H54 (cell line): ENCODE measurements at places on chromosomes 7 and 10.
A peak's percentile ranks its signal among the peaks of the same experiment; 100 is the strongest.

- DNase-seq, result no peak
Measured at GRCh38 chr10:93711891-93712290, 9.5 kb upstream of the FRA10AC1 start.

DNA sequence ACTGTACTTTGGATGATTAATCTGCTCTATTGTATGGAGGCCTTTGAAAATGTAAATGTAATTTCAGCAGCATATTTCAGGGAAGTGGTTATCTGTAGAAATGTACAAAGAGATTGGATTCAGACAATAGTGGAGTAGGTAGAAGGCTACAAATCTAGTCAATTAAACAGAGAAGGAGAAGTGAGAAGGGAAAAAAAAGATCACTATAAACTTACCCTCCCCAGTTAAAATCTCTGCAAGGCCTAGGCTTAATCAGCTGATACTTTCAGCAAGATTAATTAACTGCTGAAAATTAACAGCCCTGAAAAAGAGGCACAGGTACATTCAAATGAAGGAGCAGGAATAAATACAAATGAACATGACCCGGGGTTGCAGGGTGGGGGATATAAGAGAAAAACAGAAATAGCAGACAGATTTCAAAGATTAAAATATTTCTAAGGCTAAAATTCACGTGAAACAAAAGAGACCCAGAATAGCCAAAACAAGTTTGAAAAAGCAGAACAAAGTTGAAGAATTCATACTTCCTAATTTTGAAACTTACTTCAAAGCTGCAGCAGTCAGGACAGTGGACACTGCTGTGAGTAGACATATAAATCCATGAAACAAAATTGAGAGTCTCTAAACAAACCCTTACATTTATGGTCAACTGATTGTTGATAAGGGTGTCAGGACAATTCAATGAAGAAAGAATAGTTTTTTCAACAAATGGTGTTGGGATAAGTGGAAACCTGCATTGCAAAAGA is 96.0 kb downstream of the NRCAM start:
- no peak for DNase-seq

DNA sequence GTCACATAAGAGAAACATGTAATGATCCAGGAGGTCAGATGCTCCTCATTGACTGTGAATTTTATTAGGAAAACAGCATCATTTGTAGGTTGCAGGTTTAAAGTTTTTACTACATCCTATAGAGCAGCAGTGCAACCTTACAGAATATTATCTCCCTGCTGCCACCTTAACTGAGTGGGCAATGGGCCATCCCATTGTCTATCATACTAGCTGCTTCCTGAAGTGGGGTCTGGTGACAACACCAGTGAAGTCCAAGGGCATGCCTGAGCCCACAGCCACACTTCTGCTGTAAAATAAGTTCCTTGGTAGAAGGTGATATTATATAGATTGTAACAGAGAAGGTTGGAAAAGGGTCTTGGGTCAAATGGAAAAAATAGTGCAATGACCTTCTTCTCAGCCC is 4.0 kb upstream of the RAB18 start:
- no peak for DNase-seq

GRCh38 chr7:70432567-70433001 is 699.4 kb upstream of the GALNT17 start:
- no peak for DNase-seq

DNA sequence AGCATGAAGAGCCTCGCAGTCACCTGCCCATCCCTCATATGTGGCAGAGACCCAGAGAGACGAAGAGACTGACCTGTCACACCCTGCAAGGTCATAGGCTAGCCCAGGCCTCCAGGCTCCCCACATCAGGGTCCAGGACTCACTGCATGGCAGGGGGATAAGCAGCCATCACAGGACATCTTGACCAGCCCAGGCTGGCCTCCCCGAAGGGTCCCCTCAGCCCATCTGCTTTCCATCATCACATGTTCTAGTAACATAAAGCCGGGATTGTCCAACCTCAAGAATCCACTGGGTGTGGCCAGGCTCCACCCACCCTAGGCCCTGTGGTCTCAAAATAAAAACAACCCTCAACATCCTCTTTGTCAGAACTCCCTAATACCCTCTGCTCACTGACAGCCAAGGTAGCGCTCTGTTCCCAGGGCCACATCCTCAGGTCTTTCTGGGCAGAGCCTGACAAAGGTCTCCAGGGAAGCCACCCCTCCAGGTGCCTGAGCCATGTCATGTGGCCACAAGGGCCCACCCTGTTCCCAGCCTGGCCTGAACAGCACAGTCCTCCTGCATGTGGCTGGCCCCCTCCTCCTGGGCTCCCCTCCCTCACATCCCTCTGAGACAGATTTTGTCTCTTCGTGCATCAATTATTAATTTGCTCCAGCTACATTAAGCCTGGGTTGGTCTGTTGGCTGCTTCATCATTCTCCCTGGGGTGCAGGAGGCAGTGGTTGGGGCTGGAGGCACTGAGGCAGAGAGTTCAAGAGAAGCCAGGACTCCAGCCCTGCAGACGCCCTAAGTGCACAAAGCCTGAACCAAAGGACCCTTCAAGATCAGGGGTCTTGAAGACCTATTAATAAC is 131.8 kb upstream of the UNC5B start:
- DNase-seq, result no peak

DNA sequence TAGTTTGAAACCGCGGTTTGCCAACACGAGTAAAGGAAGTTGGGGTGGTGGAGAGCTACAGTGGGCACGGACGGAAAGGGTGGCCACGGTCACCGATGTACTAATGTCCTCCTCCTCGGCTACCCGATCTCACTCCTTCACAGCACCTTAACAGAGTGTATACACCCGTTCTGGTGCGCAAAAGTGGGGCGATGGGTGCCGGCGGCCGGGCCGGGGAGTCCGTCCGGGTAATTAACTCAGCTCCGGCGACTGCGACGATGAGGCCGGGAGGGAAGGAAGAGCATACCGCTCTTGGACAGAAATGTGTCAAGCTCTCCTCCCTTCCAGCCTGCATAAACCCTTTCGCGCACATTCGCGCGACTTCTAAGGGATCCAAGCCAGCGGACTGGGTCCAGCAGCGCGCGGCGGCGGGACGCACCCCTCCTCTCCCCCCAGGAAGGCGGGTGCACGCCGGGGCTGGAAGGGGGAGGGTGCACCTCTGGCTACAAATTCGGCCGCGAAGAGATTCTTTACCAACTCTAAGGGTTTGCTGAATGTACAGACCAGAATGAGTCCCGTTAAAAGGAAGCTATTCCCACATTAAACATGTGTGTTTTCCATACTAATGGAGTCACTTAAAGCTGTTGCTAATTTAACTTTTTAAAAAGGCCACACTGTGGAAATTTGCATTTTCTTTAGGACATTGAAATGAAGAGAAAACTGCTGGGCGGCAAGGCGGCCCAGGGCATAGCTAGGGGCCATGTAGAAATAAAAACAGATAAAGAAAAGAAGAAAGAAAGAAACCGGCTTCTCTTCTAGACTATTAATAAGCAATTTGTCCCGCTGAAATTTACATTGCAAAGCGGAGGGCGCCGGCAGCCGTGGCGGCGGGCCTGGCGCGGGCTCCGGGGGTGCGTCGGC is 6.6 kb upstream of the EBF3 start:
- no peak for DNase-seq

GRCh38 chr7:76244781-76245391 is 43.2 kb downstream of the SRRM3 start:
- no peak for DNase-seq

GRCh38 chr7:122413339-122413738 is 108.8 kb upstream of the FEZF1 start:
- no peak for DNase-seq

DNA sequence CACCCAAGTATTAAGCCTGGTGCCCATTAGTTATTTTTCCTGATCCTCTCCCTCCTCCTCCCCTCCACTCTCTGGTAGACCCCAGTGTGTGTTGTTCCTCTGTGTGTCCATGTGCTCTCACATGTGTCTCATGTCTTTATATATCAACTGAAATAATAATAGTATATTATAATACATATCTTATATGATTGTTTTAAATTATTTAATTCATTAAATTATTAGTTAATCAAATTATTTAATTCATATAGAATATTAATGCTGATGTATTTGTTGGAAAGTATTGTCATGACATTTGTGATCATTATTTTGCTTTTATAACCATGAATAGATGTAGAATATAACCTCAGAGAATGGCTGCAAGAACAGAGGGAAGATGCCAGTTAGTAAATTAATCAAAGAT is 647.5 kb downstream of the SORCS3 start:
- no peak for DNase-seq

GRCh38 chr10:108496106-108496505 is 1331.6 kb upstream of the SORCS1 start:
- DNase-seq, result no peak

GRCh38 chr10:15853800-15854199 is 6.5 kb downstream of the MINDY3 start:
- no peak for DNase-seq

DNA sequence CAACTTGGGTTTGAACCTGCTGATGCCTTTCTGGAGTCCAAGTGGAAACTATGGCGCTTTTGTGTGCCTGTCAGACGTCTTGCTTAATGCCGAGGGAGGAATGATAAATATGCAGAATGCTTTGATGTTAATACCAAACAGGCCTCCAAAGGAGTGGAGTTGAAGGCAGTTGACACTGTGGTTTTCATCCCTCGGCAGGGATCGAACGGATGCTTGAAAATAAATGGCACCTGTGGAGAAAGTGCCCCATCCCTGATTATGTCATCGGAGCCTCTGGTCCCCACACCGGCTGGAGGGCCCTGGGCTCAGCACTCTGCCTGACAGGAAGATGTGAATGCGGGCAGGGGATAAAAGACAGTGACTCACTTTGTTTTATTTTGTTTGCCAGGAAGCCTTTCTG is 148.7 kb upstream of the GPR26 start:
- DNase-seq, result no peak

- DNase-seq, result no peak
Measured at GRCh38 chr7:128705891-128706333, 33.2 kb upstream of the CALU start.

- DNase-seq, result peak; percentile 73
Measured at GRCh38 chr10:117441812-117442443, 66.7 kb upstream of the PDZD8 start.

- no peak for DNase-seq
Measured at GRCh38 chr7:80133361-80134114, 1.1 kb upstream of the GNAI1 start.

GRCh38 chr7:17038783-17039170 is 157.0 kb upstream of the AGR3 start:
- DNase-seq, result no peak

DNA sequence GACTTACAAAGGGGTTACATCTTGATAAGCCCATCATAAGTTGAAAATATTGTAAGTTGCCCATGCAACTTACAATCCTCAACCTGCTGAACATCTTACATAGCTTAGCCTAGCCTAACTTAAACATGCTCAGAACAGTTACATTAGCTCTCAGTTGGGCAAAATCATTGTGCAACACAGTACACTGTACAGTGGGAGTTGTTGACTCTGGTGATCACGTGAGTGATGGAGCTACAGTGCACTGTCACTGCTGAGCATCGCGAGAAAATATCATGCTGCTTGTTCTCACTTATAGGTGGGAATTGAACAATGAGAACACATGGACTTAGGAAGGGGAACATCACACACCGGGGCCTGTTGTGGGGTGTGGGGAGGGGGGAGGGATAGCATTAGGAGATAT is 214.9 kb upstream of the ZMIZ1 start:
- no peak for DNase-seq

- DNase-seq, result no peak
Measured at GRCh38 chr10:122057841-122058413, 69.0 kb downstream of the TACC2 start.
